CD4-positive, alpha-beta memory T cell (primary cell): ENCODE measurements at places on chromosomes 11 and 22.

DNA sequence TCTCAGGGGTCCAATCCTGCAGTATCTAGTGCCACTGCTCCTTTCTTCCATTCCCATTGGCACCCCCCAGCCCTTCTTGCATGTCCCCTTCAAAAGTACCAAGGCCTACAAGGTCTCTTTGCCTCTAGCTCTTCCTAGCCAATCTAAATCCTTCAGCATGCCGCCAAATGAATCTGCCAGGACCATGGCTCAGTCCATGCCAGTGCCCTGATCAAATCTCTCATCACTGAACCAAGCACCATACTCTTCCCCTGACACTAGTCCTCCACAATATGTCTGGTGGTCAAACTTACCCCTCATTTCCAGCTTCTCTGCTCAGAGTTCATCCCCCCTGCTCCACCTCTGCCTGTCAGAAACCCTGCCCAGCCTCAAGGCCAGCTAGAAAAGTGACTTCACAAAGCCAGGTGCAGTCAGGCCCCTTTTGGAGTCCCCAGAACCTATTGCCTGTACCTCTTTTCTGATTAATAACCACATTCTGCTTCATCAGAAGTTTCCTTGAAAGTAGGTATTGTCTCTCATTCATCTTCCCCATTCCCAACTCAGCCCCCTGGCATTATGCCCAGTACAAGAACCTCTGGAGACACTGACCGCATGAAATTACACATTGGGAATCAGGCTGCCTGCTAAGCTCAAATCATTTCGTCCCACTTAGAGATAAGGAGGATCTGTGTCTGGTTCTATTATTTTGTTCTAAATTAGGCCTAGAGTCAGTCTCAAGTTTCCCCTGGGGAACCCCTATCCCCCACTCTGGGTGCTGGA, 11.4 kb downstream of the FEN1 start:
- no peak for DNase-seq

GRCh38 chr11:926341-926916, 759 bp downstream of the AP2A2 start:
- no peak for DNase-seq

DNA sequence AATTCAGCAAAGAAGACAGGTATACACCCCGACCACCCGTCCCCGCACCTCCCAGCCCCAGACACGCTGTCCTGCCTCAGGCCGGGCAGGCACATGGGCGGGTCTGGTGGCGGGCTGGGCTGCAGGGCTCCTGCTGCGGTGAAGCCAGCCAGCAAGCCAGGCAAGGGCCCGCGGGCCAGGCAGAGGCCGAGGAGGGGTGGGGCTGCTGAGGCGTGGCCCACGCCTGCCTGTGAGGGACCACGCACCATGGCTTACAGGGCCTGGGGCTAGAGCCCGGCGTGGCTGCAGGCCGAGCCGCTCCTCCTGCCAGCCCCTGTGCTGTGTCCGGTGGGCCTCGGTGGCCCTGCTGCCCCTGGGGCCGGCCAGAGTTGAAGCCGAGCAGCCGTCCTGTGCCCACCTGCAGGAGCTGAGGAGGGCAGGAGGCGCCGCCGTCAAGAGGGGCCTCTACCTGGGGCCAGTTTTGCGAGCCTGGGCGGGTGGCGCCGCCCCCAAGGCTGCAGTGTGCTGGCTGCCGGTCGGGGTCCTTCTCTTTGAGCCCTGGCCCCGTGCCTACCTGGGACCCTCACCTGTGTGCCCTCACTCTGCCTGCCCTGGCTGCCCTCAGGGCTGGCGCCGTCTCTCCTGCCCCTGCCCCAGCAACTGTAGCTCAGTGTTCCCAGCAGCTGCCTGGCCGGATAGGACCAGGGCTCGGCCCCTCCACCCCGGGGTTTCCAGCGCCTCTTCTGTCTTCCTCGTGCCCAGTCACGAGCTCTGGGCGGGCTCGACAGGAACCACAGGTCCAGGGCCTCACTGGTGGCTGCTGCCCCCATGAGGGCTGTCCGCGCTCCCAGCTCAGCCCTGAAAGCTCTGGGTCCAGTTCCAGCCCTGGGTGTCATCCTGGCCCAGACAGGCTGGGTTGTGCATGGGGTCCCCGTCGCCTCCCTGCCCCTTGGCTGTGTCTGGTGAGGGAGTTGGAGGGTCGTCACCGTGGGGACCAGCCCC, 38.4 kb downstream of the MOB2 start:
- no peak for DNase-seq

GRCh38 chr11:12177739-12178338, 67.4 kb downstream of the MICAL2 start:
- DNase-seq: no peak

GRCh38 chr11:67492801-67493547, 10.1 kb downstream of the AIP start:
- DNase-seq: no peak

DNA sequence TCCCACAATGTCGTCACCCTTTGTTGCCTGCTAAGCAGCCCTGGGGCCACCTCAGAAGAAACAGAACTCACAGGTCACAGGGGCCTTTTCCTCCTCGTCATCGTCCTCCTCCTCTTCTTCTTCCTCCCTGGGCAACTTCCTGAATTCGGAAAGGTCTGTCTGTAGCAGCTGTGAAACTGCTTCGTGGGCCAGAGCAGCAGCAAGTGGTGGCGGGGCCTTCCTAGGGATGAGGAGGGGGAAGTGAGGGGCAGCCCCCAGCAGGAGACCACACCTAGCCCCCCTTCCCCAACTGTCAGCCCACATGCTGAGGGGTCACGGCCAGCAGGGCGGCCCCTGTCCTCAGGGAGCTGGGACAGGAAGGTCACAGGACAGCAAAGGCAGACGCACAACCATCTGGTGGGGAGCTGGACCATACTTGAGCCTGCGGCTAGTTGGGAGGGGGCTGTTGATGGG, 13.2 kb downstream of the PPM1F start:
- no peak for DNase-seq
